ENCODE measurements at places on chromosomes 5 and 9. TPM values are rescaled to one million over a fixed set of nuclear protein-coding genes. Genes with fewer than 3 reads are reported as not detected.

SLC24A2 gene
- total RNA-seq: 0.02 TPM

MARCHF11 gene
- total RNA-seq: not detected

BASP1 gene
- total RNA-seq: 86.3 TPM

SPATA31E1 gene
- total RNA-seq: not detected

CSF1R gene
- total RNA-seq: not detected

PFN3 gene
- not detected for total RNA-seq

TMC1 gene
- not detected for total RNA-seq

DNA sequence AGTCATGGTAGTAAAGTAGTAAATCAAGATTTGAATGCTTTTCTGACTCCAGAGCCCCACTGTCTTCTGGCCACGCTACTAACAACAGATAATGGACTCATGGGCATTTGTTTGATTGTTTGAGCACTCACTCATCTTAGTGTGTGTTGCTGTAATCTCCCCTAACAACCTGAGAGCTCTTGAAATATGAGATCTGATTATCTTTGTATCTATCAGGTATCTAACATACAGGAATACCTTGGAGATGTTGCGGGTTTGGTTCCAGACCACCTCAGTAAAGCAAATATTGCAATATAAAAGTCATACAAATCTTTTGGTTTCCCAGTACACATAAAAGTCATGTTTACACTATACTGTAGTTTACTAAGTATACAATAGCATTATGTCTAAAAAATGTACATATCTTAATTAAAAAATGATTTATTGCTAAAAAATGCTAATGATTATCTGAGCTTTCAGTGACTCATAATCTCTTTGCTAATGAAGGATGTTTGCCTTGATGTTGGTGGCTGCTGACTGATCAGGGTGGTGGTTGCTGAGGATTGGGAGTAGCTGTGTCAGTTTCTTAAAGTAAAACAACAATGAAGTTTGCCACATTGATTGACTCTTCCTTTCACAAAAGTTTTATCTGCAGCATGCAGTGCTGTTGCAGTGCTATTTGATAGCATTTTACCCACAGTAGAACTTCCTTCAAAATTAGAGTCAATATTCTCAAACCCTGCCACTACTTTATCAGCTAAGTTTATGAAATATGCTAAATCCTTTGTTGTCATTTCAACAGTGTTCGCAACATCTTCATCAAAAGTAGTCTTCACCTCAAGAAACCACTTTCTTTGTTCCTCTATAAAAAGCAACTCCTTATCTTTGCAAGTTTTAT is 92.2 kb downstream of the ZNF462 start:
- H3K4me1 ChIP-seq: peaks cover 2% of the 10 kb centered on the region
- no peaks in the 10 kb centered on the region for H3K27me3 ChIP-seq
- no peak overlapping the region for H3K4me3 ChIP-seq
- H3K36me3 ChIP-seq: peaks cover 42% of the 10 kb centered on the region
- no peak overlapping the region for H3K27ac ChIP-seq

- no peak for DNase-seq
- H3K36me3 ChIP-seq: no peaks in the 10 kb centered on the region
- peaks cover 9% of the 10 kb centered on the region for H3K4me1 ChIP-seq
- peaks cover 27% of the 10 kb centered on the region for H3K27me3 ChIP-seq
Observed at GRCh38 chr5:178423901-178424809, 166.0 kb downstream of the COL23A1 start.

- H3K27ac ChIP-seq: no peak overlapping the region
- H3K4me1 ChIP-seq: no peaks in the 10 kb centered on the region
- DNase-seq: no peak
- no peak overlapping the region for H3K4me3 ChIP-seq
- H3K27me3 ChIP-seq: no peaks in the 10 kb centered on the region
Observed at GRCh38 chr9:69604568-69605219, 67.5 kb downstream of the APBA1 start.

- DNase-seq: no peak
- H3K4me3 ChIP-seq: no peak overlapping the region
- no peaks in the 10 kb centered on the region for H3K36me3 ChIP-seq
- H3K27me3 ChIP-seq: no peaks in the 10 kb centered on the region
- H3K27ac ChIP-seq: no peak overlapping the region
Observed at GRCh38 chr9:71820403-71820921, 52.1 kb upstream of the CEMIP2 start.

- H3K4me1 ChIP-seq: peaks cover 10% of the 10 kb centered on the region
- H3K4me3 ChIP-seq: no peak overlapping the region
- H3K36me3 ChIP-seq: no peaks in the 10 kb centered on the region
- H3K27me3 ChIP-seq: peaks cover 6% of the 10 kb centered on the region
Observed at GRCh38 chr9:91038483-91039124, 237.0 kb downstream of the SYK start.

- no peak overlapping the region for H3K4me3 ChIP-seq
- H3K36me3 ChIP-seq: no peaks in the 10 kb centered on the region
- H3K27ac ChIP-seq: no peak overlapping the region
- H3K27me3 ChIP-seq: peaks cover 15% of the 10 kb centered on the region
Observed at GRCh38 chr9:38651400-38652042, 31.1 kb upstream of the ANKRD18A start.

- H3K36me3 ChIP-seq: peaks cover 5% of the 10 kb centered on the region
- H3K27me3 ChIP-seq: no peaks in the 10 kb centered on the region
- no peak for DNase-seq
- H3K4me1 ChIP-seq: no peaks in the 10 kb centered on the region
Observed at GRCh38 chr5:58383448-58383847, 76.4 kb downstream of the PLK2 start.

- H3K4me3 ChIP-seq: no peak overlapping the region
- H3K4me1 ChIP-seq: peaks cover 21% of the 10 kb centered on the region
- H3K27ac ChIP-seq: peak overlapping the region; percentile 37
- DNase-seq: no peak
- peaks cover 1% of the 10 kb centered on the region for H3K36me3 ChIP-seq
Observed at GRCh38 chr5:13215370-13215769, 729.1 kb downstream of the DNAH5 start.

DNA sequence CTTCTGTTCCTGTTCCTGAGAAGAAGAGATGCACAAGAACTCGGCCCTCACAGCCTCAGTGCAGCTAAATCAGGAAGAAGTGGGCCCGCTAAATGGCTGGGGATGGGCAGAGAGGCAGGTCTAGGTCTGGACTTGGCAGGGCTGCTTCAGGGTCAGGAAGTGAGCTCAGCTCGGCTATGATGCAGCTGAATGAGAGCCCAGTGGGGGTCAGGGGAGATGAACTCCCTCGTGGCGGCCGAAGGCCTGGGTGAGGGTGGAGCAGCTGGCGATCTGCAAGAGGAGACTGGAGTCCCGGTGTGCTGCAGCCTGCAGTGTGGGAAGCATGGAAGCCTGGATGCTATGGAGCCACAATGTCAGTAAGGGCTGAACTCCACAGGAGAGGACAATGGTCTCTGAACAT is 466.2 kb downstream of the SPOCK1 start:
- no peak overlapping the region for H3K27ac ChIP-seq
- H3K36me3 ChIP-seq: no peaks in the 10 kb centered on the region
- peaks cover 17% of the 10 kb centered on the region for H3K27me3 ChIP-seq
- peaks cover 29% of the 10 kb centered on the region for H3K4me1 ChIP-seq
- DNase-seq: no peak

DNA sequence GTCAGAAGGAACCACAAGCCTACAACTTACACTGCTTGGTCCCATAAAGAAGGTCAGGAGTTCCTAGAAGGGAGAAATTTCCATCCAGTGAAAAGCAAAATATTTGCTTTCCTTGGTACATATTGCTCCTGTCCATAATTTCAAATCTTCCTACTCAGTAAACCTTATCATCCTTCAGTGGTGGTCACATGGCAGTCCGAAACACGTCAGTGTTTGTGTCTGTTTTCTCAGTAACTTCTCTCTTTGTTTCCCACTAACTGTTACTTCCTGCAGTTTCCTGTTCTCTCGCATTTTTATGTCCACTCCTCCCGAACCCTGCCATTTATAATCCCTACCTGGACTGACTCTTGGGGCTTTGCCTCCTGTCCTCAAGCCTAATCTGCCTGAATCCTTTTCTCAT is 129.1 kb downstream of the FANCC start:
- no peak overlapping the region for H3K27ac ChIP-seq
- peaks cover 9% of the 10 kb centered on the region for H3K4me1 ChIP-seq
- no peaks in the 10 kb centered on the region for H3K27me3 ChIP-seq
- DNase-seq: no peak

- no peaks in the 10 kb centered on the region for H3K27me3 ChIP-seq
- H3K27ac ChIP-seq: no peak overlapping the region
- DNase-seq: no peak
- no peak overlapping the region for H3K4me3 ChIP-seq
- H3K4me1 ChIP-seq: peaks cover 4% of the 10 kb centered on the region
Observed at GRCh38 chr5:112210430-112211005, 208.6 kb downstream of the EPB41L4A start.

DNA sequence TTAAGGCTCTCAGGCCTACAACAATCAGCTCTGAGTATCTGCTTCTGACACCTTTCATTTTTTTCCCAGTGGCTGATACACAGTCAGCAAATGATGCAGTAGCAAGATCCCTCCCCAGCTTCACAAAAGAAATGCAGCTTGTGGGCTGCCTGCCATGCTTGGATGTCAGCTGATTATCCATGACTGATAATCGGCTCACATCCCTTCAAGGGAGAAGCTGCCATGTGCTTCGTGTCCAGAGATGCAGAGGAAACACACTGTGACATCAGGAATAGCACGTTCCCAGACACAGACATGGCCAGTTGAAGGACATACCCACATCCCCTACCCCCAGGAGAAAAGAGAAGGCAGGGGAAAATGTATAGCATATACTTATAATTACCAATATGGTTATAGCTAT is 27.9 kb downstream of the TMEM215 start:
- H3K27ac ChIP-seq: no peak overlapping the region
- H3K36me3 ChIP-seq: no peaks in the 10 kb centered on the region
- no peak overlapping the region for H3K4me3 ChIP-seq
- H3K4me1 ChIP-seq: no peaks in the 10 kb centered on the region
- peaks cover 42% of the 10 kb centered on the region for H3K27me3 ChIP-seq
- no peak for DNase-seq

DNA sequence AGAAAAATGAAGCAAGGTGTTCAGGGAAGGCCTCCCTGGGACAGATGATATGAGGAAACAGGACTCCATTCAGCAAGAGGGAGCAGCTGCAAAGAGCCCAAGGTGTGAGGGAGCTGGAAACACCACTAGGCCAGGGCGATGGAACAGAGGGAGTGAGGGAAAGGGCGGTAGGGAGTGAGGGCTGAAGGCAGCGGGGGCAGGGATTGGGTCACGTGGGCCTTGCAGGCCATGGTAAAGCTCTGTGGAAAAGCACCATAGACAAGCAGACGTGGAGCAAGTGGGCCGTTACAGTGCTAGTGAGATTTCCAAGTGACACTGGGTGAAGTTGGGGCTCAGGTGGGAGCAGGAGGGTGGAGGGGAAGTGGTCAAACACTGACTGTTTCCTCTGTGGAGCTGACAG is 10.8 kb upstream of the PRRC1 start:
- DNase-seq: no peak
- H3K36me3 ChIP-seq: no peaks in the 10 kb centered on the region
- H3K27ac ChIP-seq: no peak overlapping the region
- peaks cover 5% of the 10 kb centered on the region for H3K27me3 ChIP-seq

GRCh38 chr5:163943546-163943945 is 438.1 kb downstream of the MAT2B start:
- no peaks in the 10 kb centered on the region for H3K36me3 ChIP-seq
- no peaks in the 10 kb centered on the region for H3K4me1 ChIP-seq
- no peak overlapping the region for H3K4me3 ChIP-seq
- H3K27ac ChIP-seq: peak overlapping the region; percentile 56

All from progenitor cell of endocrine pancreas (in vitro differentiated cells).